ENCODE measurements at places on chromosomes 3 and 15. TPM values are rescaled to one million over a fixed set of nuclear protein-coding genes. Genes with fewer than 3 reads are reported as not detected.

GRCh38 chr3:25386686-25387255, 41.3 kb upstream of the RARB start:
- no peak for DNase-seq

Gene ERICH6
- total RNA-seq: not detected

DNA sequence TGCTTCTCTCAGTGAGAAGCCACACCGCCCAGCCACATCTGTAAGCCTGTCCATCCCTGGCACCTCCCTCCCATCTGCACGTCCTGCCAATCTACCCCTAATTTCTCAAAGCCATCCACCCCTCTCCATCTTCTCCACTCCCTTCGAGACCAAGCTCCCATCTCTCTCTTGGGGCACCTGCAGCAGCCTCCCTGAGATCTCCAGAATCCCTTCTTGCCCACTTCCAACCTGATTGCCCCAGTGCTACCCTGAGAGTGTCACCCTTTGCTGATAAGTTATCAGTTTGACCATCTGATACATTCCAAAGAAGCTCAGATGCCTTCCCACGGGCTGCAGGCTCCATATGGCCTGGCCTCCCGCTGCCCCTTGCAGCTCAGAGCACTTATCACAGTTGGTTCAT, 496.1 kb downstream of the SHQ1 start:
- DNase-seq: no peak

GRCh38 chr15:43246261-43246774, 20.4 kb downstream of the TGM5 start:
- no peak for DNase-seq

DNA sequence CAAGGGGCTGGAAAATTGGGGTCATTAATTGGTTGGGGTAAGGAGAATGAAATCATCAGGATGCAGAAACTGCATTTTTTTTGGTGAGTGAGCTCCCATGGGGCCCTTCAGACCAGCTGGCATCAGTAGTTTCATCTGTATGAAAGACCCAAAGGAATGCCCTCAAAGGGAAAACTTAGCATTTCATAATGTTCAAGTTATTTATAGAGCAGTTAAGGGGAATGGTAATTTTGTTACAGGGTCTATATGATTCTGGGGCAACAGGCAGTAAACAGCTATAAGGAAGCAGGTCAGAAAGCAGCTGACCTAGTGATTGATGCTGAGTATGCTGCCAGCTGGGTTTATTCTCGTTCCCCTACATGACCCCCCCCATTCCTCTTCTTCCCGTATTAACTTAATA, 448.9 kb downstream of the OCA2 start:
- DNase-seq: no peak
